GM03348 (cell line): ENCODE measurements at places on chromosomes 7 and 10.

DNA sequence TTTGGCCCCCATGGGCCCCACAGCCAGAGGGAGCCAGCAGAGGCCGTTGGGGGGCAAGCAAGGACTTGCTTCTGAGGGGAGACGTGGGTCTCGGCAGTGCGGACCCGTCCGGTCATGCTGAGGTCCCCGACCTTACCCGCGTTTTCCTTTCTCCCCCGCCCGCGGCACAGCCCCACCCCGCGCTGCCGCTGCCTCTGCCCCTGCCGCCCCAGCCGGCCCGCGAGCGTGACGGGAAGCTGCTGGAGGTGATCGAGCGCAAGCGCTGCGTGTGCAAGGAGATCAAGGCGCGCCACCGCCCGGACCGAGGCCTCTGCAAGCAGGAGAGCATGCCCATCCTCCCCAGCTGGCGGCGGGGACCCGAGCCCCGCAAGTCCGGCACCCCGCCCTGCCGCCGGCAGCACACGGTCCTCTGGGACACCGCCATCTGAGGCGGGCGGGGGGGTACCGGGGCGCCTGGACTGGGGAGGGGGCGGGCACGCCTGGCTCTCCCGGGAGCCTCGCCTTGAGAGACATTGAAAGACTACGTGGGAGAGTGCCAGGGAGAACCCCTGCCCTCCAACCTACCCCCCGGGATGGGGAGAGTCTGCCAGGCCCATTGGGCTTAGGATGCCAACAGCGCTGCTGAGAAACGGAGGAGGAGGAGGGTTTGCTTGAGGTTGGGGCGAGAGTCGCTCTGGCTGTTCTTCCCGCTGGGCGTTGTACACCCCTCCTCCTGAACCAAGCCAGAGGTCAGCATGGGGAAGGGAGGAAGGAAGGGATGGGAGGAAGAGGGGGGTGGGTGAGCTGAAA, 9.9 kb downstream of the NYAP1 start:
- DNase-seq, result no peak

- DNase-seq, result no peak
These were observed 72.6 kb upstream of the OPALIN start for GRCh38 chr10:96431211-96431970.

DNA sequence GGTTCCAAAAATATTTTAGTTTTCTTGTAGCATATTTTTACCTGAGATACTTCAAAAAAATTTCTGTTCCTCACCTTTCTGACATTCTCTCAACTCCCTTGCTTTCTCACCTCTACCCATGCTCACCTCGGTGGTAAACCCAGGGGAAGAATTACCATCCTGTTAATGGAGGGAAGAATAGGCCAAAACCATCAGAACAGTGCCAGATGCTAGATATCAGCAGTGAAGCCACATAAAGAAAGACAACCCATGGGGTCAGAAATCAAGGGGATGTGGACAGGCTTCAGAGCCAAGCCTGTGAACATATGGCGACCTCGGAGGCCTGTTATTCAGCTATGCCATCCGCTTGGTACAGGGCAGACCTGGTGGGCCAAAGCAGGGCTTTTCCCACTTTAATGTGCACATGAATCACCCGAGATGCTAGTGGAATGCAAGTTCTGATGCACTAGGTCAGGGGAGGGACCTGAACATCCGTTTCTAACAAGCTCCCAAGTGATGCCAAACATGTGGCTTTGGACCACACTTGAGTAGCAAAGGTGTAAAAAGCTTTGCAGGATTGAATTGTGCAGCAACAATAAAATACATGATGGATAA, 125.5 kb downstream of the NPY start:
- no peak for DNase-seq

GRCh38 chr10:132448248-132448731, 51.3 kb downstream of the PWWP2B start:
- peak; percentile 79 for DNase-seq

- no peak for DNase-seq
These were observed 15.5 kb upstream of the STEAP4 start for GRCh38 chr7:88322151-88322550.

DNA sequence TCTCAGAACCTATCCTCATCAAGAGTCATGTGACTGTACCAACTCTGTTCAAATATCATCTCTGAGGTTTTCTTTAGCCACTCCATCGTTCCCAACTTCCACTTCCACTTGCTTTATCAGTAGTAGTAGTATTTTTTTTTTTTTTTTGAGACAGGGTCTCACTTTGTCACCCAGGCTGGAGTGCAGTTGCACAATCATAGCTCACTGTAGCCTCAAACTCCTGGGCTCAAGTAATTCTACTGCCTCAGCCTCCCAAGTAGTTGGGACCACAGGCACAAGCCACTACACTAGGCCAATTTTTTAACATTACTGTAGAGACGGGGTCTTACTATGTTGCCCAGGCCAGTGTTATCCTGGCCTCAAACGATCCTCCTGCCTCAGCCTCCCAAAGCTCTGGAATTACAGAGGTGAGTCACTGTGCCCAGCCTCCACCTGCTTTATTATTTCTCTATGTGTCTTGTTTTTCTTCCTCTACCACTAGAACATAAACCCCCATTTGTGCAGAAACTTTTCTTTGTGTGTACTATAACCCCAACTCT, 5.9 kb downstream of the NCAPG2 start:
- no peak for DNase-seq

GRCh38 chr10:106360870-106361269, 803.6 kb downstream of the SORCS1 start:
- DNase-seq, result peak; percentile 42

- DNase-seq, result peak; percentile 77
These were observed 118.6 kb upstream of the BTBD16 start for GRCh38 chr10:122152544-122152943.

DNA sequence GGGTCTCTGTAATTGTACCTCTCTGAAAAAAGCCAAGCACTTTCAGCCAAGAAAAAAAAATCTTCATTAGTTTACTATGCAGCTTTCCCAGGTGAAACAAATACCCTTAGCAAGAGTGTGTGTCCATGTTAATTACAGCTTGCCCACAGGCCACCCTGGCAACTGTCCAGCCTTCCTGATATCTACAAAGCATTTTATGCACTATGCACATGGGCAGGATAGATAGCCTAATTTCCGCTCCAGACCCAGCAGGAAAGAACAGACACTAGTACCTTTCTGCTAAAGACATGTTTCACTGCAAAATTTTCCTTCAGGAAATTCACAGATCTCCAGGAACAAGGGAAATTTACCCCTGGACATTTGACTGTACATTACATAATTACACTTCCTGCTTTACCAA, 24.4 kb downstream of the CACNA2D1 start:
- DNase-seq, result no peak

DNA sequence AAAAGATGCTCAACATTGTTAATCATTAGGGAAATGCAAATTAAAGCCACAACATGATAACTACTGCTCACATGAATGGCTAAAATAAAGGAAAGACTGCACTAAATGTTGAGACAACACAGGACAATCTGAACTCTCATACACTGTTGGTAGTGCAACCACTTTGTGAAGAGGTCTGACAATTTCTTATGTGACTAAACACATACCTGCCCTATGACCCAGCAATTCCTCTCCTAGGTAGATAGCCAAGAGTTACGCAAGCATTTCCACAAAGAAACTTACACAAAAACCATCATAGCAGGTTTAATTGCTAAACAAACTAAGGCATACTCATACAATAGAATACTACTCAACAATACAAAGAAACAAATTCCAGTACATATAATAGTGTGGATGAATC, 41.8 kb upstream of the HERPUD2 start:
- DNase-seq, result no peak

GRCh38 chr10:18210711-18211110, 70.5 kb downstream of the CACNB2 start:
- DNase-seq, result no peak

GRCh38 chr7:153523320-153524015, 528.7 kb upstream of the DPP6 start:
- DNase-seq, result no peak

DNA sequence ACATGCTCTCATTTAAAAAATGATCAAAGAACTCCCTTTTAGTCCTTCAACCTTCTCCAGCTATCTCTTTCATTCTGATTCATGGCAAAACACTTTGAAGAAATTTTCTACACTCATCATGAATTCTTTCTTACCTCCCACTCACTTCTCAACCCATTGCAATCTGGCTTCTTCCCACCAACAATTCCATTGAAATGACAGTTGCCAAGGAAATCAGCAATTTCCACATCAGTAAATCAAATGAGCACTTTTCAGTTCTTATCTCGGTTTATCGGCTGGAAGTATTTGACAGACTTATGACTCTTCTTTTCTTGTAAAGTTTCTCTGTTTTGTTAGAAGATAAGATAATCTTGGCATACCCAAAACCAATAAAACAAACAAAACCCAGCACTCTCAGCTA, 99.1 kb upstream of the CACNA2D1 start:
- peak; percentile 65 for DNase-seq

DNA sequence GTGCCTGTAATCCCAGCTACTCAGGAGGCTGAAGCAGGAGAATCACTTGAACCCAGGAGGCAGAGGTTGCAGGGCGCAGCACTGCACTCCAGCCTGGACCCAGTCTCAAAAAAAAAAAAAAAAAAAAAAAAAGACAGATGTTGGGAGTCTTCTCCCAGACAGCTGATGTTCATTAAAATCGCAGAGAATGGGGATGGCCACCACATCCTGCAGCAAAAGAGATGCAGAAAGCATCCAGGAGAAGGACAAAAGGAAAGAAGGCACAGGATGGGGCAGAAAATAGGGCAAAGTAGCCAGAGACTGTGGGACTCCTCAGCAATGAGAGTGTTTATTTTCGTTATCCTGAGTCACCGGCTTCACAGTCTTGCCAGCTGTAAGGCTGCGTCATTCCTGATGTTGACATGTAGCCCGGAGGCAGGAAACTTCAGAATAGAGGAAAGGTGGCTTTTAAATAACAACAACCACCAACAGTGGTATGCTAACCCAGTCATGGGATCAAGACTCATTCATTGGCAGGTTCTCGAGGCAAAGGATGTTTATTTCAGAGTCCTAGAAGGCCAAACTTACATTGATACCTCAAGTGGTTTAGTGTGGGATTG, 149.5 kb upstream of the SVIL start:
- peak; percentile 88 for DNase-seq

GRCh38 chr10:62386356-62387320, 12.5 kb downstream of the ZNF365 start:
- peak; percentile 17 for DNase-seq

DNA sequence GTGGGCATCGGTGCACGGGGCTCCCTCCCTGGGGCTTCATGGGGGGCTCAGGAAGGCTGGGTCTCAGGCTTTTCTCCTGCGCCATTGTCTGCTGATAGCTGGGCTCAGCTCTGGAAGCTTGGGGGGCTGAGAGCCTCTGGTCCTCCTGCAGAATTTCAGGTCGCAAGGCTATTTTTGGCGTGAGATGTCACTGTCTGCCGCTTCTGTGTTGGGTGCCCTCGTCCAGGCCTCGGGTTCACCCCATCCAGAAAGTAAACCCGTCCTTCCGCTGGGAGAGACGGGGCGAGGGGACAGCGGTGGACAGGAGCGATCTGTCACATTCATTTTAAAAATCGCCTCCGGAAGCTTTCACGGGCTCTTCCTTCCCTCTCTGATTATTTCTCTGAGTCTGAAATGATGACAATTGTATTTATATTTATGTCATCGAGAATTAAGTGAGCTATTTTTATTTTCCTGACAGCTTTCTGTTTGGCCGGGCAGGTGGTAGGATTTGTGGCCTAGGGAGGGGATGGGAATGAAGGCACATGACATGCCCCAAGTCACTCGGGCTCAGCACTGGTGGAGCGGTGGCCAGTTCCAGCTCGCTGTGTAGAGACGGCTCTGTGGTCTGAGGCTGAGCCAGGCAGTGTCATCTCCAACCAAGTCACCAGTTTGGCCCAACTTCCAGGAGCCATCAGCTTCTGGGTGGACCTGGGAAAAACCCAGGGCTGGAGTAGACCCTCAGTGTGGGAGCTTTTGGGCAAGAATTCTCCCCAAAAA, 40.7 kb upstream of the AP5Z1 start:
- no peak for DNase-seq

DNA sequence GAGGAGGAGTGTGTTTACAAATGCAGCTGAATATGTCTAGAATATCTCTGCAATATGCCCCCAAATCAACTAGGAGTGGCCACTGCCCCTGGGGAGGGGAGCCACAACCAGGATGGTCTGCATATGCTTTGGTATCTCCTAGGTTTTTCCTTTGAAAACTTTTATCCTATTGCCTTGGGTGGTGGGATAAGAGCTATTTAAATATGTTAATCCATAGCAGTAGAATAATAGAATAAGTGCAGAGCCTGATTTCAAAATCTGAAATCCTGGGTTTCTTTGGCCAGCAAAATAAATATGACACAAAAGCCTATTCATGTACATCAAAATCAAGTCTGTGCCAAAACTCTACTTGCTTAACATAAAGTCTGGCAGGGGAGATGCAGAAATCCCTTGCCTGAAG, 79.6 kb upstream of the FGFR2 start:
- no peak for DNase-seq

GRCh38 chr10:75862935-75863334, 431.5 kb downstream of the LRMDA start:
- DNase-seq, result no peak

- DNase-seq, result no peak
These were observed 1.7 kb downstream of the NKX6-2 start for GRCh38 chr10:132783940-132784865.

DNA sequence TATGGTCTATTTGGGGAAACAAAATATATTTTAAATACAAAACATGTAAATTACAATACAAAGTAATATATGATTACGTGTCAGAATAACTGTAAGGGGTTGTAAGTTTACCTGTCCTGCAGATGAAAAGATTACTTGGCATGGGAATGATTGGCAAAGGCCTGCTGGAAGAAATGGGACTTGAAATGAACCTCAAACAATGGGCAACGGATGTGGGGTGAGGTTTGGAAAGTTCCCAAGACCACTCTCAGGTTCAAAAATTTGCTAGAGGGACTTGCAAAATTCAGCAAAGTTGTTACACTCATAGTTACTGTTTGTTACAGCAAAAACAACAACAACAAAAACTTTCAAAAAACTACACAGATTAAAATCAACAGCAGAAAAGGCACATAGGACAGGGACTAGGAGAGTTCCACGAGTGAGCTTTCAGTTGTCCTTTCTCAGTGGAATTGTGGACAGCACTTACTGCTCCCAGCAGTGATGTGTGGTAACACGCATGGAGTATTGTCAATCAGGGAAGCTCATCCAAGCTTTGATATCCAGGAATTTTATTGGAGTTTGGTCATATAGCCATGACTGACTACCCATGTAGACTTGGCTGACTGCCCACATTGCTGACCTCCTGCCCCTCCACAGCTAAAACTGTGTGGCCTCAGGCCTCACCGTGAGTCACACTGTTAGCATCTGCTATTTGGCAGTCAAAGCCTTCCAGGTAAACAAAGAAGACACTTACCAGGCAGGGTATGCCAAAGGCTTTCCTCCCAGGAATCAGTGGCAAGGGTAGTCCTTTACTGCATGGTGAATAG, 43.8 kb downstream of the EXOC6 start:
- DNase-seq, result peak; percentile 6

- DNase-seq, result no peak
These were observed 70.3 kb downstream of the CCSER2 start for GRCh38 chr10:84398696-84399095.
